Stimulated activated CD4-positive, alpha-beta T cell treated with anti-CD3 and anti-CD28 coated beads, Interleukin-12 subunit alpha, Interleukin-12 subunit beta, amount 100 ng/mL, for 48 hours (primary cell): ENCODE measurements at places on chromosomes 16 and 17.

GRCh38 chr17:81440511-81441244 is 45.4 kb downstream of the BAHCC1 start:
- no peak for DNase-seq

DNA sequence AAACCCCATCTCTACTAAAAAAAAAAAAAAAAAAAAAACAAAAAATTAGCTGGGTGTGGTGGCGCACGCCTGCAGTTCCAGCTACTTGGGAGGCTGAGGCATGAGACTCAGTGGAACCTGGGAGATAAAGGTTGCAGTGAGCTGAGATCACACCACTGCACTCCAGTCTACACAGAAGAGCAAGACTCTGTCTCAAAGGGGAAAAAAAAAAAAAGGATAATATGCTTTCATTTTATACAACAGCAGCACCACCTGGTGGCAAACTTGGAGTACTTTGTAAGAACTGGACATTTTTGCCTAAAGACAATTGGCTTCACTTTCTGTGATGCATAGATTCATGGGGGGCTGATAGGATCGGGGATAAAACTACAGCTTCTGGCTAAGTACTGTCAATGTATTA is 8.5 kb downstream of the CHTF8 start:
- DNase-seq: peak; percentile 10

DNA sequence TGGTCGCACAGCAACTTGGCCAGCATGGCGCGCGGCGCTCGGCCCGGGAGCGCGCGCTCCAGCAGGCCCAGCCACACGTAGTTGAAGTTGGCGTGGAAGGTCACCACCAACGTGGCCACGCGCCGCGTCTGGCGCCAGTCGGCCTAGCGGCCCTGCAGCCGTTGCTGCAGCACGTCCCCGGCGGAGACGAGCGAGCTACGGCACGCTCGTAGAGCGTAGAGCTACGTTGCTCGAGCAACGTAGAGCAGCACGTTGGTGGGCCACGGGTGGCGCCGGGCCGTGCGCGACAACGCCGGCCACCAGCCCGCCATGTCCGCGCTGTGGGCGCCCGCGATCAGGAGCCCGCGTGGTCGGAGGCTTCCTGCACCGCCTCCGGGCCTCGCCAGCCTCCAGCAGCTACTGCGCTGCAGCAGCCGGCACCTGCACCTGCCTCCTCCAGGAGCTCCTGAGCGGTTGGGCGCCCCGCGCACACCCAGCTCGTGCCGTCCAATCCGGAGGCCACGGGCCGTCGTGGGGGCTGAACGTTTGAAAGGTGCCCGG is 13.4 kb upstream of the SULT1A1 start:
- DNase-seq: peak; percentile 47

- DNase-seq: no peak
Measured at GRCh38 chr16:1800701-1801100, 7.2 kb upstream of the IGFALS start.

- no peak for DNase-seq
Measured at GRCh38 chr17:45121055-45121454, 11.3 kb downstream of the PLCD3 start.

GRCh38 chr16:80601182-80601581 is 60.4 kb downstream of the DYNLRB2 start:
- DNase-seq: no peak

- DNase-seq: no peak
Measured at GRCh38 chr17:68152161-68152571, 95.7 kb upstream of the AMZ2 start.

- DNase-seq: no peak
Measured at GRCh38 chr17:82502207-82502606, 17.3 kb upstream of the FOXK2 start.

GRCh38 chr16:85195900-85196772 is 83.9 kb upstream of the CIBAR2 start:
- no peak for DNase-seq

- DNase-seq: peak; percentile 72
Measured at GRCh38 chr17:42337442-42337841, 49.1 kb downstream of the STAT5A start.

GRCh38 chr17:81713556-81714411 is 1.7 kb downstream of the SLC25A10 start:
- no peak for DNase-seq

DNA sequence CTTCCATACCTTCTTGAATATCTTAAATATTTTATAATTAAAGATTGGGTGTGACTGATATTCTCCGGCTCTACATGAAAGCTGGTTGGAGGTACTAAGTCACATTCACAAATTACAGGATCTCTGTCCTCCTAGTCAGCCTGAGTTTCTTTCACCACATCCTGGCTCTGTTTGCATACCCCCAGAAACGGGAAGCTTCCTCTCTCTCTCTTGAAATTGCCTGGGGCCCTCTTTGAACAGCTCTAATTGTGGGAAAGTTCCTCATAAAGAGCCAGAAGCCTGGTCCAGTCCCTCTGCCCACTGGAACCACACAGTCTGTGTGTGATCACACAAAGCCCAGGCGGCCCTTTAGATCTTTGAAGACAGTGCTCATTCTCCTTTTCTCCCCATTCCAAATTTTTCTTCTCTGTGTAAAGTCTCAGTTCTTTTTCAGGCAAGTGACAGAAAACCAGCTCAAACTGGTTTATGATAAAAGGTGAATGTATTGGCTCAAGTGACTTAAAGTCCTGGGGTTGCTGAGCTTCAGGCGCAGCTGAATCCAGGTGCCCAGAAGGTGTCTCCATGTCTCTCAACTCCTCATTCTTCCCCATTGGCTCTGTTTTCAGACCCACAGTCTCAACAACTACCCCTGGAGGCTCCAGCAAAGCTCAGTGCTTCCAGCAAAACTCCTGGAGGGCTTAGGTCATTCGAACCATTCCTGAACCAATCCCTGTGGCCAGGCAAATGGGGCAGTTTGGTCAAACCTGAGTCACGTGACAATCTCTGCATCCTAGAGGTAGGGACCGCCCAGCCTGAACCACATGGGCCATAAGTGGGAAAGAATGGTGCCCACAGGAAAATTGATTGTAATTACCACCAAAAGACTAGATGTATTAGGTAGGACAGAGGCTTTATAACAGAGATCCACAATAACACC is 8.5 kb upstream of the RAI1 start:
- no peak for DNase-seq

- no peak for DNase-seq
Measured at GRCh38 chr17:57404073-57404472, 147.8 kb downstream of the MSI2 start.

DNA sequence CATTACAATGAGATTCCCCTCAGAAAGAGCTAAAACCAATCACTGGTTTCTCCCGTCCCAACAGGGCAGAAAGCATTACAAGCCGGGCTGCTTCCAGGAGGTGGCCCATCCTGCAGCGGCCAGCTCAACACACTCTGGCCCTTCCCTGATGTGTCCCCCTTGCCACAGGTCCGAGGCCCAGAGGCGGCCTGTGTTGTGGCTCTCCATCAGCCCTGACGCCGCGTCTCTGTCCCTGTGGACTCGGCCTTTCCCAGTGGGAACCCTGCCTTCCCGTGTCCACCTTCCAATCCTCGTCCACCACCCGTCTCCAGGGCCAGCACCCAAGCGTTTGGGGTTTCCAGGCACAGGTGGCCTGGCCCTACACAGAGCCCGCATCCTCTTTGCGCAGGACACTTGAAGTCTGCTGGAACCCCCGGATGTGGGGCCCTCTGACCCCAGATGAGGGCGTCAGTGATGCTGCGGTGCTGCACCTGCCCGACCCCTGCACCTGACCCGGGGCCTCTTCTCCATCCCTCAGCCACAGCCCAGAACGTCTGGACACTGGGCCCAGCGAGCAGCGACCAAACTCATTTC is 21.1 kb downstream of the RAB40B start:
- DNase-seq: no peak

DNA sequence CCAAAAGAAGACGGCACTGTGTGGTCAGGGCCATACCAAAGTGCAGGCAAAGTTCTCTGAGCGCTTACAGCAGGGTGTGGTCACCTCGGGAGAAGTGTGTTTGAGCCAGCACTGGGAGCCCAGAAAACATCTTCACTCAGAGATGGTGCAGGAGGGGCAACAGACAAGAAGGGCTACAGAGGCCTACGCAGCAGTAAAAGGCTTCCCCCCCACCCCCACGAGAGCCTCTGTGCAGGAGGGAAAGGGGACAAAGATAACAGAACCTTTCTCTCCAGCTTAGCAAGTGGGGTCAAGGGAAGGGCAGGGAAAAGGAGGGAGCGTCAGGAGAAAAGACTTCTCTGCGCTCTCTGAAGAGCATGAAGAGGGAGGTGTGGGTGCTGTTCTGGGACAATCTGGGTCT is 2.8 kb downstream of the VAT1 start:
- no peak for DNase-seq

- no peak for DNase-seq
Measured at GRCh38 chr16:522320-523096, 5.0 kb upstream of the CAPN15 start.

- no peak for DNase-seq
Measured at GRCh38 chr16:28092721-28093384, 29.3 kb upstream of the GSG1L start.

- DNase-seq: no peak
Measured at GRCh38 chr17:10251212-10251948, 53.0 kb upstream of the GAS7 start.

- no peak for DNase-seq
Measured at GRCh38 chr17:65677932-65678331, 116.5 kb upstream of the AXIN2 start.

- DNase-seq: no peak
Measured at GRCh38 chr16:29686740-29687332, 7.9 kb downstream of the QPRT start.

- no peak for DNase-seq
Measured at GRCh38 chr16:69217433-69217832, 30.5 kb downstream of the SNTB2 start.

DNA sequence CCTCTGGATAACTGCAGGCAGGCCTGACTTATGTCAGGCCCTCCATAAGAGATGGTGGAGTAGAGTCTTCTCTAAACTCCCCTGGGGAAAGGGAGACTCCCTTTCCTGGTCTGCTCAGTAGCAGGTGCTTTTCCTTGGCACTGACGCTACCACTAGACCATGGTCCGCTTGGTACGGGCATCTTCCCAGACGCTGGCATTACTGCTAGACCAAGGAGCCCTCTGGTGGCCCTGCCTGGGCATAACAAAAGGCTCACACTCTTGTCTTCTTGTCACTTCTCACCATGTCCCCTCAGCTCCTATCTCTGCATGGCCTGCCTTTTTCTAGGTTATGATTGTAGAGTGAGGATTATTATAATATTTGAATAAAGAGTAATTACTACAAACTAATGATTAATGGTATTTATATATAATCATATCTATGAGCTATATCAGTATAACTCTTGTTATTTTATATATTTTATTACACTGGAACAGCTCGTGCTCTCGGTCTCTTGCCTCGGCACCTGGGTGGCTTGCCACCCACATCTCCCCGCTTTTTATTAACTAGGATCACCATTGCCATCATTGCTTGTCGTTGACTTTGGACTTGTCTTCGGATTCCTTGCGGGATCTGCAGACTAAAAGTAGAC is 59.8 kb upstream of the ARL4D start:
- DNase-seq: peak; percentile 59

GRCh38 chr17:17774009-17774881 is 62.5 kb downstream of the SREBF1 start:
- DNase-seq: no peak

DNA sequence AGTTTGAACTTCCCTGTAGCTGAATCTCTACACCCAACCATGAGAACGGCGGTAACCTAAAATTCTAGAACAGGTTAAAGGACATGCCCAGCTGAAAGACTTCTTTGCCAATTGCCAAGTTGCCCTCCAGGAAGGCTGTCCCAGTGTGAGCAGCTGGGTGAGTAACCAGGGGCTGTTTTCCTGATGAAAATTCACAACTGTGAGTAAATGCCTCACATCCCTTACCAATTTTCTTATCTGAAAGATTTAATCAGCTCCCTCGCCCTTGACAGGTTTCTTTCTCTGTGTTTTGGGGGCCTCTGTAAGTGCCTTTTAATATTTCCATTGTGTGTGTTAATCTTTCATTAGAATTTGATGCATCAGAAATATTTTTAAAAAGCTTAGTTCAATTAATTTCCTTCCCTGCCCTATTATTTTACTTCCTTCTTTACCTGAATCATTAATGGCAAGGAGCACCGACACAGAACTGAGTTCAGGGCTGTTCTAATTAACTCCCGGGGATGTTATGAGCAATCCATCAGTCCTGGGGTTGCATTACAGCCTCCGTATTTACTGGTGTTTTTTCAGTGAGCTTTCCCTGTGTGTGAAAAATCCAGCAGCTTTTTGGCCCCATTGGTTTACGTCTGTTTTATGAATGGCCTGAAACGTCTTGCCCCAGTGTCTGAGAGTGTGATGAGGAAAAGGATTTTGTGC is 152.9 kb downstream of the CLEC16A start:
- no peak for DNase-seq

GRCh38 chr17:2058586-2059546 is 4.0 kb downstream of the HIC1 start:
- no peak for DNase-seq

- DNase-seq: no peak
Measured at GRCh38 chr17:80023481-80024205, 12.0 kb downstream of the TBC1D16 start.

DNA sequence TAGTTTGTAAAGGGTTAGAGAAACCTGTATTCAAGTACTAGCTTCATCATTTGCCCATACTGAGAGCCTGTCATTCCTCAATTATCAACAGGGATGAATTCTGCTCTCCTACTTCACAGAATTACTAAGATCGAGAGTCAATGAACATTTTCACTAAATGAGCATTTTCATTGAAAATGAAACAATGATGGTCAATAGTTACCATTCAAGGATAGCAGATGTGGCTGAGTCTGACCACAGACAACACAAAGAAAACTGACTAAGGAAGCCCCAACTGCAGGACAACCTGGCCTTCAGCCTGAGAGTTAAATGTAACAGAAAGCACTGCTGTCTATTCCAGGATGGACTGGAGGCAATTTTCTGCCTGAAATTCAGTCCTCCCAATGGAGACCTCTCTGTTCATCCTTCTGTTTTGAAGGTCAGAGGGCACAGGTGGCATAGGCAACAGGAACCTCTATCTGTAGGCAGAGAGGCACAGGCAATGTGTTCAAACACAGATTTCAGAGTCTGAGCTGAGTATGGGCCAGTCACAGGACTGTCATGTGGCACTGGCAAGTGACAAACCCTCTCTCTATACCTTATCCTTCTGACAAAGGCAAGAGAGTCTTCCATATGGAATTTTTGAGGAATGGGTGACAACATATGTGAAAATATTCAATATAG is 19.5 kb downstream of the TRAF4 start:
- DNase-seq: no peak

DNA sequence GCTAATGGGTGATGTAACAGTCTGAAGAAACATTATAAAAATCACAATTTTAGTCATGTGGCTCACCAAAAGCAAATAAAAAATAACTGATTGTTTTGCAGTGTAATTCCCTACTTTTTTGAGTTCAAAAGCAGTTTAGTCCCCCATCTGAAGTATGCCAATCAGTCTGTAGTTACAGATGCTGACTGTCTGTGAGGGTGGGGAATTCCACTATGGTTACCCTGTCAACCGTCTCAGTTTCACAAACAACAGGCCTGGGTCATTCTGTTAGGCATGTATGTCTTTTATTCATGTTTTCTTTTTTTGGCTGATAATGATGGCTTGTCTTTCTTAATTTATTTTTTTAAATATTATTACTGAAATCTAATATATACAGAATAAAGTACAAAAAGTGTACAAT is 69.3 kb downstream of the STXBP4 start:
- DNase-seq: no peak

- no peak for DNase-seq
Measured at GRCh38 chr17:7955414-7956227, 23.6 kb downstream of the CNTROB start.
